ENCODE measurements at places on chromosomes 4 and X.

- DNase-seq: no peak
Measured at GRCh38 chrX:67601771-67602170, 58.0 kb downstream of the AR start.

DNA sequence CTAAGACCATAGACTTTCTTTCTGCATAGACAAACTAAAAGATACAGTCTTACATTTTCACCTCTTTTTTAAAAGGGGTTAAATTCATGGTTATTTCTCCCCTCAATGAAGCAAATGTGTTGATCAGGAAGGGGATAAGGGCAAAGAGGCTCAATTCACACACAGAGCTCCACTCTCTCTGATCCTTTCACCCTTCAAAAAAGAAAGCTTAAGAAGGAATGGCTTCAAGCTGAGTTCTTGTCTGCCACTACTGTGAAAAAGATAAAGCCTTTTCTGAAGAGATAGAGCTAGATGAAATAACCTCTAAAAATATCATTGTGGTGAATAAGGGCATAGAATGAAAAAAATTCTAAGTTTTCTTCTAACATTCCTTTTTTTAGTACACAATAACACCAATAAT is 28.3 kb downstream of the SEPSECS start:
- no peak for DNase-seq

DNA sequence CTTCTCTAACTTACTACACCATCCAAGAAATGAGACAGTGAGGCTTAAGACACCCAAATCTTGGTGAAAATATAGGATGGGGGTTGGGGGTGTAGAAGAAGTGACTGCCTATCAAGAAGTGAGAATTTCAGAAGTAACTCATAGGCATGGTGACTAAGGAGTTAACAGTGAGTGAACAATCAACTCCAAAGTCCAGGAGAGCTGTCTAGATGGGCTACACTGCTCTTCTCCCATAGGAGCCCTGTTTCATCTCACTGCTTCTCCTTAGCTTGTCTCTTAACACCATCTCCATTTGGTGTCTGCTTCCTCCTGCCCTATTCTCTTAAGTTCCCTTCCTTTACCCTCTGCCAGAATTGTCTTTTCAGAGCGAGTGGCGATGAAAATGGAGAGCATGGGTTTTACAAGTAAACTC is 22.7 kb downstream of the FABP2 start:
- DNase-seq: no peak

GRCh38 chr4:3226467-3226866 is 22.5 kb upstream of the MSANTD1 start:
- no peak for DNase-seq

GRCh38 chrX:136275553-136275952 is 24.4 kb upstream of the MAP7D3 start:
- DNase-seq: no peak

- DNase-seq: no peak
Measured at GRCh38 chrX:19446397-19446796, 68.9 kb downstream of the MAP3K15 start.

DNA sequence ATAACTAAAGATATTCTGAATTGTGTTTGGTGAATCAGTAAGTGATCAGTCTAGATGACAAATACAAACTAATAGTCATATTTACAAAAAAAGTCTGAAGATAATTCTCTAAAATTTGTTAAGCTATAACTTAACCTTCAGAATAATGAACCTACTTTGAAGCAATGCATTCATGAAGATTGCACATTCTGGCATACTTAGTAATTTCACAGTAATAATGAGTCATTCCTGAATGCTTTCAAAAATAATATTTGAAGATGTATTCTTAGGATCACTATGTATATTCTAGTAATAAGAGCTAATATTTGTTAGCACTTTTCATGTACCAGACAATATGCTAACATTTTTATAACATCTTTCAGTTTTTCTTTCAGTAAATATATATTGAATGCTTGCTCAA is 756.7 kb upstream of the SLIT2 start:
- no peak for DNase-seq

GRCh38 chr4:31234901-31235300 is 514.7 kb downstream of the PCDH7 start:
- no peak for DNase-seq

DNA sequence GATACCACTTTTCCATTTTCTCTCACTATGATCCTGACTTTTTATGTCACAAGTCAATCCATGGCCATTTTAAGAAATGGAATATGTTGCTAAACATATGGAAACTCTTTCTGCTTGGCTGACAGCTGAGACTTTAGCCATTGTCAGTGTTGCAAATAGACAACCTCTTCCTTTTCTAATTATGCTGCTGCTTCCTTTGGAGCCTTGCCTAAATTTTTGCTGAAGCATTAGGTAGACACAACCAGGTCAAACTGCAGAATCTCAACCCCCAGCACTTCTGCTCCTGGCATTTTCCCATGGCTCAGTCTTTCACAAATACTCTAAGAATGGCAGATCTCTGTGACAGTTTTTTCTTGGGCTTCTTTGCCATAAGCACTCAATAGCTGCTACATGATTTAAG is 543.3 kb downstream of the GRID2 start:
- DNase-seq: no peak

DNA sequence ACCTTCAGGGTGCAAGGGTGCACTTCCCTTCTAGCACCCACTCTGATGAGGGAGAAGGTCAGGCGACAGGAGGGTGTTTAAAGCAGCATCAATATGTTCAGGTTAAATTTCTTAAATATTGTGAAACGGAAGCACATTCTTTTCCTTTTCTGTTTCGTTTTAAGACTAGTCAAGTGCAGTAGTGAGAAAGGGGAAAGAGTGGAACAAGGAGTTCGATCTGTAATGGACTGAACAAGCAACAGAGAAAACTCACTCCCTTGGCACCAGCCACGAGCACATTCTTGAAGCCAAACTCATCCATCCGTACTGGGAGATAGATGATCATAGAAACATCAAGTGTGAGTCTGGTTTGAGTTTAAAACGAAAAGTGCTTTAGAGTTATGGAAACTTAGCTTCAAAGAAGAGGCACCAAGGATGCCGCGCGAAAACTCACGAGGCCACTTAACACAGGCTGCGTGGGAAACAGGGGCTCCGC is 815 bp downstream of the FAM53A start:
- no peak for DNase-seq

DNA sequence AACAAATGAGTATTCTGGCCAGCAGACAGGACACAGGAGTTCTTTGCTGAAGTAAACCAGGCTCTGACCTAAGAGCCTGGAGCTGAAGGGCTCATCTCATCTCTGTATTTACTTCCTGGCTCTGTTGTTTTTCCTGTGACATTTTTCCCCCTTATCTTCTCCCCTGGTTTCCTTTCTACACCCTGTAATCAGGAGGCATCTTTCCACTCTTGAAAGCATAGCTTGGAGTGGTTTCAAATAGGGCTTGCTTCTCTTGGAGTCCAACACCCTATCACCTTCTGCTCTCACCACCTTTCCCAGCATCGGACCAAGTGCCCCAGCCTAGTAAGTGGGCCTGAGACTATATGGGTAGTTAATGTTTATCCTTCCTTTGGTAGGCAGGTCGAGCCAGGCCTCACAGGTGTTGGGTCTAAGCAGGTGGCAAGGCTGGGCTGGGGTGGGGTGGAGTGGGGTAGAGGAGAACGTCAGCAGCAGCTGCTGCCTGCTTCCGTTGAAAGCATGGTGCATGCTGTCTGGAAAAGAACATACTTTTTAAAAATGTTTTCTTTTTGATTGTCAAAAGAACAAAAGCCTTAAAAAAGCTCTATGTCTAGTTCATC is 1.2 kb downstream of the DRP2 start:
- DNase-seq: no peak

DNA sequence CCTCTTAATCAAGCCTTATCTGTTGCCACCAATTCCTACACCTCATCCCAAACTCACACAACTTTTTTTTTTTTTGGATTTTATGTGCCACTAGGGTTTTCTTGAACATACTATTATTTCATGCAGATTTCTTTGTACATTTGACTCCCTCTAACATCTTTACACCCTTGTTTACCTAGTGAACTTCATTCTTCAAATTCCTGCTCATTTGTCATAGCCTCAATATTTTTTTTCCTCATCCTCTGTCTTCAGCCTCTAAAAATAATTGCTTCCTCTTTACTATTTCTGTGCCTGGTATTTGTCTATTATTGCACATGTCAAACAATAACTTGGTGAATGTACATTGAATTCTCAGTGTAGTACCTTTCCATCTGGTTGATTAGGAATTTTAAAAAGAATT is 22.0 kb downstream of the NBDY start:
- DNase-seq: no peak

DNA sequence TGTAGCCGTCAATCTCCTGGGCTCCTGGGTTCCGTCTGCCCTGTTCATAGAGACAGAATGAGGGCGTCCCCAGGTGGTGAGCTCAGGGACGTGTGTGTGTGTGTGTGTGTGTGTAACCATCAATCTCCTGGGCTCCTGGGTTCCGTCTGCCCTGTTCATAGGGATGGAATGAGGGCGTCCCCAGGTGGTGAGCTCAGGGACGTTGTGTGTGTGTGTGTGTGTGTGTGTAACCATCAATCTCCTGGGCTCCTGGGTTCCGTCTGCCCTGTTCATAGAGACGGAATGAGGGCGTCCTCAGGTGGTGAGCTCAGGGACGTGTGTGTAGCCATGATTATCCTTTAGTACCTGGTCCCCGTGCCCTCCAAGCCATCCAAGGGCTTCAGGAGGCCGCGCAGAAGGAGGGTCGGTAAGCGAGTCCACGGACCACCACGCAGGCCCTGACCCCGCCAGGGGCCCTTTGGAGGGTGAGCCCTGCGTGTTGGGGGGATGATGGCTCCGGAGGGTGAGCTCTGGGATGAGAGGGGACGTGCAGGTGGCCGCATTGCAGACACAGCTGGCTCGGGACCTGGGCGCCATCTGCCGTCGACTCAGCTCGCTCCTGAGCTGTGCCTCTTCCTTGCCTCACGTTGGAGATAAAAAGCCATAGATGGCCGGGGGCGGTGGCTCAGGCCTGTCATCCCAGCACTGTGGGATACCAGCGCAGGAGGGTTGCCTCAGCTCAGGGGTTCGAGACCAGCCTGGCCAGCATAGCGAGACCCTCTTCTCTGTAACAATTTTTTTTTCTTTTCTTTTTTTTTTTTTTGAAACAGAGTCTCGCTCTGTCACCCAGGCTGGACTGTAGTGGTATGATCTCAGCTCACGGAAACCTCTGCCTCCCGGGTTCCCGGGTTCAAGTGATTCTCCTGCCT is 5.4 kb upstream of the GTPBP6 start:
- peak; percentile 34 for DNase-seq

- DNase-seq: no peak
Measured at GRCh38 chr4:5238173-5238572, 186.9 kb downstream of the STK32B start.

DNA sequence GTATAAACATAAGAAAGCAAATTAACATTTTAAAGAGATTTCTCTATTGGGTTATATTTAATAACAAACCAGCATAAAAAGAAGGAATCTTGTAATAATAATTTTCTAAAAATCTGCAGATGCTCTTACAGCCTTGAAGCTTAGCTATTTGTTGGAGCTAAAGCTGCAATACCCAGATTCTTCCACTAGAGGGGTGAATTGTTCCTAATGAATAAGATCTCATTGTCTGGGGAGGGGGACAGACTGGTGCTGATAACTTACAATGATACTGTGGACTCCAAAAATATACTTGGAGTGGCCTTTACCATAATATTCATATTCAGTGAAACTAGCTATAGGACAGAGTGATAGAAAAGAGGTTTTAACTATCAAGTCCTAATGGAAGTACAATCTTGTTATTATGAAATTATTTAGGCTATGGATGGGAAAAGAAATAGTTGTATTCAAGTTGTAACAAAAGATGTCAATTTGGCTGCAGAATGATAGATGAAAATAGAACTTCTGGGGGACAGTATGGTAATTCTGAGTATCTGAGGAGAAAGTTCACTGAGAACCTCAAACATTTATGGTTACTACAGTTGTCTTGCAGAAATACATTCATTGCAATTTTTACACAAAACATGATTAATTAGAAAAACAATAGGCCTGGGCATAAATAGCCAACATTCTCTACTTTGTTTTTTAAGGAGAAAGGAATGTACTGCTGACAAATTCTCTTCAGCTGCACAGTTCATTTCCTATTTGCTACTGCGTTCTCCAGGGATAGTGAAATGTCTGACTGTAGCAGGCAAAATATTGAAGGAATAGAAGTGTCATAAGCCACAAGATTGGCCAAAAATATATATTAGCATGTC is 443.3 kb downstream of the GBA3 start:
- DNase-seq: no peak

DNA sequence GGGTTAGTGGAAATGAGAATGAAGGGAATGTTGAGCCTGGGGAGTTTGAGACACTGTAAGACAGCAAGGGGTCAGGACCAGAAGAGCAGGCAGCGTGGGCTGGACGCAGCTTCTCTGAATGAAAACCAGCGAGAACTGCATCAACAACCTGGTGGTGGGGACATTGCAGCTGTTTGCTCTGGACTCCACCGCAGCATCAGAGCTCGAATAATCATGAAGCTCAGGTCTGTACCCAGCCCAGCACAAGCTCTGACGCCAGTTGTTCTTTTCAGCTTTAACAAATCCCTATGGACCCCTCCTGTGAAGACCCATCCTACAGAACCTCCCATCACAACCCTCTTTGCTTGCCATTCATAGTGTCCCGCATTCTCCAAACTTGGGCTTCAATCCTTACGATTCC is 106.8 kb upstream of the PNPLA4 start:
- DNase-seq: no peak

GRCh38 chr4:113288696-113289095 is 239.2 kb downstream of the ANK2 start:
- no peak for DNase-seq

GRCh38 chr4:56656346-56656643 is 24.8 kb downstream of the HOPX start:
- DNase-seq: peak; percentile 21

DNA sequence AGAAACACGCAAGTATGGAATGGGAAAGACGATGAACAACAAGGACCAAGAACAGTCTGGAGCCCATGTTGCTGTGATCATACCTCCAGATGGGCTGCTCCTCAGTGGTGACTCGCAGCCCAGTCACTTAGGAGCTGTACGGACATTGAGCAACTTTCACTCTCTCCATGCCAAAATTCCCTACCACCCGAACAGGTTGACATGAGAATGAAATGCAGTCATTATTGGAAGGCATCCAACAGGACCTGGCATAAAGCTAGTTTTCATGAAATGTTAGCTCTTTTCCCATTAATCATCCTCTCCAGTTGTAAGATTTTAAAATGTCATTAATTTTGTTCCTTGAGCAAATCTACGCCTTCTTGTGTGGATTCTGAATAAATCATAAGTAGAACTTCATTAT is 82.7 kb upstream of the GPM6B start:
- no peak for DNase-seq

- DNase-seq: no peak
Measured at GRCh38 chrX:2902841-2903240, 26.3 kb downstream of the ARSD start.

DNA sequence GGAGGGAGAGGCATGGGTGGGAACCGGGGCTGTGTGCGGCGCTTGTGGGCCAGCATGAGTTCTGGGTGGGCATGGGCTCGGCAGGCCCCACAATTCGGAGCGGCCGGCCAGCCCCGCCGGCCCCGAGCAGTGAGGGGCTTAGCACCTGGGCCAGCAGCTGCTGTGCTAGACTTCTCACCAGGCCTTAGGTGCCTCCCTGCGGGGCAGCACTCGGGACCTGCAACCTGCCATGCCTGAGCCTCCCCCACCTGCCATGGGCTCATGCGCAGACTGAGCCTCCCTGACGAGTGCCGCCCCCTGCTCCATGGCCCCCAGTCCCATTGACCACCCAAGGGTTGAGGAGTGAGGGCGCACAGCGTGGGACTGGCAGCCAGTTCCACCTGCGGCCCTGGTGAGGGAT is 573.9 kb downstream of the TMA16 start:
- DNase-seq: no peak
